Activated CD4-positive, alpha-beta T cell treated with anti-CD3 and anti-CD28 coated beads, Interleukin-2, Interleukin-6, amounts not matched to agents 100 ng/mL and 50 ng/mL, durations not matched to agents 16 hours and 8 hours (primary cell): ENCODE measurements at places on chromosomes 1 and 21.
A peak's percentile ranks its signal among the peaks of the same experiment; 100 is the strongest.

DNA sequence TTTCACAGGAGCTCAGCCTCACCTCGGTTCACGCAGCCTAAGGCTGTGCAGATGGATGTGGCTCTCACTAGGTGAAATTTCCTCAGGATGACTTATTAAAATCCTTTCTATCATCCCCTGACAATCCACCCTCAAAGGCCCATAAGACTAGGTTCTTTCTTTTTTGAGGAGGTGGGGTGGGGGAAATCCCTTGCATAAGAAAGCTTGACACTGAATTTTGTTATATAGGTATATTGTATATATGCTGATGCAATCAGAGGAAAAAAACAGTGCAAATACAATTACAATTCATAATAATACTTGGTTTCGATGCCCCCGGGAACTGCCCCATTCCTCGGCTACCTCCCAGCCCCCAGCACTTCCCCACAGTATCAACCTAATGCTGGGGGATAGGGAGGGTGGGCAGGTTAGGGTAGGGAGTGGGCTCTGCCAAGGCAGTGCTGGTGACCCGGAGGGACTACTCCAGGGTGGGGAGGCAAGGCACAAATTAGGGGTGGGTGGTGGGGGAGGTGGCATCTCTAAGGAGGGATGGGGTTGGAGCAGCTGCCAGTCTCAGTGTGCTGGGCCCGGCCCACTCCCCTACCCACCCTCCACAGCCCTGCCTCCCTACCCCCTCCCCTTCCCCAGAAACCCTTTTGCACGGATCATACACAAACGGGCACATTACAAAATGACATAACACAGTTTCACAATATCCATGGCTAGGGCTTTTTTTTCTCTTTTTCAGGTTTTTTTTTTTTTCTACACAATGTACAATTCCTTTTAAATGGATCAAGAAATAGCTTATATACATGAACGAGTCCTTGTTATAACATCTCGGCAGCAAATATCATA is 30.9 kb downstream of the SLC27A3 start:
- no peak for DNase-seq

- no peak for DNase-seq
These were observed 118.5 kb upstream of the C1orf174 start for GRCh38 chr1:4018466-4019146.

DNA sequence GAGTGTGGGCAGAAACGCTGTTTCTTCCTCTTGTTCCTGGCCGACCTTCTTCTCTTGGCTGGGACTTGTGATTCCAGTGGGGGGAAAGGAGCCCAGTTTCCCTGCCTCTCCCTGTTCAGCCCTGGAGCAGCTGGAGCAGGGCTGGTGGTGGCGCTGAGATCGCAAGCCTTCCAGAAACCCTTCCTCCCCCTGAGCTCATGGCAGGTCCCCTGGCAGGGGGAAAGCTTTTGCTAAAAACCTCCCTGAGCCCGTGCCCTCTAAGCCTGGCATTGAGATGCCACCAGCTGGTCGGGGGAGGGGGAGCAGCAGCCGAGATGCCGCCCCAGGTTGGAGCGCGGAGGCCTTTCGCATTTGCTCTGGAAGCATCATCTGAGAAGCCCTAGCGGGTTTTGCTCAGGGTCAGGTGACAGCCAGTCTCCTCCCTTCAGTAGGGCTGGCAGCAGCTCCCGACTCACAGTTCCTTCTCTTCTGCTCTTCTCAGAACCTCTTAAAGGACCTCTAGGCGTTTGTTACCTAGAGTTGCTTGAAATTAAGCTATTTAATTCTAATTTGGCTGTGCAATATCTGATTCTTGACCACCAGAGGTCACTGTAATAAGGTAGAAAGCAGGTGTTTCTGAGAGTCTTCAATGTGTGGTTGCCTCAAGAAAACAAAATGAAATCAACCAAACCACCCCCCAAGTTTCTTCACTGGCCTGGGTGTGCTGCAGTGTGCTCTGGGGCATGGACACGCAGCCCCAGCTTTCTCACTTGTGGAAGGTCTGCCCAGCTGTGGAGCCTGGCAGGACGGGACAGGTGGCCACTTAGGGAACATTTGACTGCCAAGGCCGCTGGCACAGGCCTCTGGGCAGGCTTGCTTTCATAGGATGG is 257.3 kb downstream of the CAMTA1 start:
- DNase-seq: peak; percentile 31

GRCh38 chr1:47995306-47996050 is 1.7 kb downstream of the TRABD2B start:
- no peak for DNase-seq

DNA sequence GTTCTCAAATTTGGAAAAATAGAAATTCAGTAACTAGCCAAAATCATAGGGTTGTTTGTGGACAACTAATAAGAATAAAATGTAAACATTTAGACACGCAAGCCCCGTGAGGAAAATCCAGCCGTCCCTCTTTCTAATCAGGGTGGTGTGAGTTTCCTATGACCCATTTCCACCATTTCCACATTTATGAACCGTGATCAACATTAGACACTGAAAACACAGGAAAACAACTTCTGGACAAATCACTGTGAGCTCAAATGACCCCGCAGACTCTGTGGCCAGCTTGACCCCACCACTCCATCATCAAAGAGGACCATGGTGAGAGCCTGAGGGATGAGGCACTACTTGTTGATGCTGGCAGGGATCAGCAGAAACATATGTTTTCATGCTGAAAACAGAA is 101.0 kb downstream of the SIM2 start:
- no peak for DNase-seq

DNA sequence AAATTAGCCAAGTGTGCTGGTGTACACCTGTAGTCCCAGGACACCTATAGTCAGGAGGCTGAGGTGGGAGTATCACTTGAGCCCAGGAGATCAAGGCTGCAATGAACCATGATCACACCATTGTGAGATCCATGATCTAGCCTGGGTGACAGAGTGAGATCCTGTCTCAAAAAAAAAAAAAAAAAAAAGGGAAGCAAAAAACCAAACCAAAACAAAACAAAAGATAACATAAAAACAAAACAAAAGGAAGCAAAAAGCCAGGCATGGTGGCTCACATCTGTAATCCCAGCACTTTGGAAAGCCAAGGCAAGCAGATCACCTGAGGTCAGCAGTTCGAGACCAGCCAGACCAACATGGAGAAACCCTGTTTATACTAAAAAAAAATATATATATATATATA is 9.4 kb upstream of the AKR1A1 start:
- DNase-seq: no peak

- DNase-seq: no peak
These were observed 44.2 kb downstream of the ELK4 start for GRCh38 chr1:205587581-205587980.

DNA sequence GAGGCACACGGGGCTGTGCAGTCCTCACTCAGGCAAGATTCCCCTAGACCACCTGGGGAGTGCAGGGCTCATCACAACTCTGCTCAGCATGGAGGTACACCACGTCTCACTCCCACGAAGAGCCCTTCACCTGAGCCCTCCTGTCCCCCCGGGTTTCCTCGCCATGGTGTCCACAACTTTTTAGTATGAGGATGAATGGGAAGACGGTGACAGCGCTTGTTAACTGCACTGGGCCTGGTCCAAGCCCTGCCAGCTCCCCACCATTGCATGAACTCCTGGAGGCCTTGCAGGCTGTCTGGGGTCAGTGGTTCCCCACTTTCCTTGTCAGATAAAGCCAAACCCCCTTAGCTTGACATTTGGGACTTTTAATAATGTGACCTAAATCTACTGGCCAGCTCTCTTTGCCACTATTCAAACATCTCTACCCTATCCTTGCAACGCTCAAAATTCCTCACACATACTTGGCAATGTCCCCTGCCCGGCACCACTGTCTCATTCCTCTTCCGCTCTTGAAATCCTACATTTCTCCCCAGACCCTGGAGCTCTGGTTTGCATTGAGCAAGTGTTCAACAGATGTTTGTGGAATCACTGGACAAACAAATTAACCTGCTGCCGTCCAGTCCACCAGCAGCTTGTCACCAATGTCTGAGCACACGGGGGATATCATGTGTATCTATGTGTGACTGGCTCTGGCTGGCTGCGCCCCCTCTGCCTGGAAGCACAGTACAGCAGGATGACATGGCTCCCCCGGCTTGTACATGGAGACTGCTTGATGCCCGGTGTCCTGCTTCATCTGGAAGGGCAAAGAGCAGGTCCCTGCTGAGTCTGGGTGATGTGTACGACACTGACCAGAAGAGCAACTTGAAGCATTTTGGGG is 11.2 kb downstream of the TMEM9 start:
- no peak for DNase-seq

DNA sequence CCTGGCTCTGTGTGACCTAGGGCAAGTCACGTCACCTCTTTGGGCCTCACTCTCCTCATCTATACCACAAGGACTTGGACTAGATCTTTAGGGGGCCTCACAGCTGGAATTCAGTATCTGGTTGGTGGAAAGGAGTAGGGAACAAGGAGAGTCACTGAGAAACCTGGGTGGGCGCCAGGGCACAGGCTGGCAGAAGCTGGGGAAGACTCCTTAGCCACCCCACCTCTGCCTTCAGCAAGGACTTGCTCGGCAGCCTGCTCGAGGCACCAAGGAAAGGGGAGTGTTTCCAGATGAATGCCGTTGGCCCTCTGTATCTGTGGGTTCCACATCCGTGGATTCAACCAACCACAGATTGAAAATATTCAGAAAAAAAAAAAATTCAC is 1.2 kb upstream of the OPTC start:
- DNase-seq: no peak

- DNase-seq: no peak
These were observed 119.7 kb upstream of the RGS18 start for GRCh38 chr1:192038567-192038966.

DNA sequence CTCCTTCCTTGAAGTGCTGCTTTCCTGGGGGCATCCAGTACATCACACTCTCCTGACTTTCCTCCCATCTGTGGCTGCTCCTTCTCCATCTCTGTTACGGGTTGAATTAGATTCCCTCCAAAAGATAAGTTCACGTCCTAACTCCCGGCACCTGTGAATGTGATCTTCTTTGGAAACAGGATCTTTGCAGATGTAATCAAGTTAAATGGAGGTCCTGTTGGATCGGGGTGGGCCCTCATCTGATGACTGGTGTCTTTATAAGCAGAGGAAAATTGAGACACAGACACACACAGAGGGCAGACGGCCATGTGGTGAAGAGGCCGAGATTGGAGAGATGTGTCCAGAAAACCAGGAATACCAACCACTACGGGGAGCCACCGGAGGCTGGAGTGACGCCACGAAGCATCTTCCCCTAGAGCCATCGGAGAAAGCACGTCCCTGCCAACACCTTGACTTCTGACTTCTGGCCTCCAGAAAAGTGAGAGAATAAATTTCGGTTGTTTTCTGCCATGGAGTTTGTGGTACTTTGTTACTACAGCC is 36.0 kb downstream of the ZBTB18 start:
- DNase-seq: no peak

- DNase-seq: no peak
These were observed 348.7 kb downstream of the RWDD3 start for GRCh38 chr1:95582746-95583145.

GRCh38 chr1:64539781-64540218 is 69.9 kb downstream of the CACHD1 start:
- no peak for DNase-seq

- no peak for DNase-seq
These were observed 41.1 kb downstream of the ERO1B start for GRCh38 chr1:236240675-236241074.

GRCh38 chr1:178938959-178939317 is 68.1 kb upstream of the ANGPTL1 start:
- DNase-seq: no peak

GRCh38 chr1:231497629-231498152 is 30.8 kb upstream of the TSNAX start:
- DNase-seq: no peak

DNA sequence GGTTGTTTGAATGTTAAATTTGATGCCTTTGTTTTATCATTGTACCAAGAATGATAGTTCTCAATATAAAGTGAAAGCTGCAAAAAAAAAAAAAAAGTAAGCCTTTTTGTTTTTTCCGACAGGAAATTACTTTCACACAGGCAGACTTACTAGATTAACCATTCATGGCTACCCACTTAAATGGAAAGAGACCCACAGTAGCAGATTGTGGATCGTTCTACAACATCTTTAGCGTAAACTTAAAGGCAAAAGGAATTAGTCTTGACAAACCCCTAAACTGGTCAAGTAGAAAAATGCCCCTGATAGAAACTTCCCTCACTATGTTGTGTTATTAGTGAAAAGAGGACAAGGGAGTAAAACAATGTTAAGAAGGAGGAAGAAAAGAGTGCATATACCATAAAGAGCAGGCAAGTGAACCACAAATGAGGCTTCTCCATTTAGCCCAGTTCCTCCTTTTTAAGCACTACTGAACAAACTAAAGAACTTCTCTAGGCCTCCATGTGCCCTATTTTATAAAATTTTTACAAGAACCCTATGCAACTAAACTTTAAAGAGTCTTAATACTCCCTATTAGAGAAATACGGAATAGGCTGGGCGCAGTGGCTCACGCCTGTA is 1560.3 kb downstream of the MRPL39 start:
- no peak for DNase-seq

DNA sequence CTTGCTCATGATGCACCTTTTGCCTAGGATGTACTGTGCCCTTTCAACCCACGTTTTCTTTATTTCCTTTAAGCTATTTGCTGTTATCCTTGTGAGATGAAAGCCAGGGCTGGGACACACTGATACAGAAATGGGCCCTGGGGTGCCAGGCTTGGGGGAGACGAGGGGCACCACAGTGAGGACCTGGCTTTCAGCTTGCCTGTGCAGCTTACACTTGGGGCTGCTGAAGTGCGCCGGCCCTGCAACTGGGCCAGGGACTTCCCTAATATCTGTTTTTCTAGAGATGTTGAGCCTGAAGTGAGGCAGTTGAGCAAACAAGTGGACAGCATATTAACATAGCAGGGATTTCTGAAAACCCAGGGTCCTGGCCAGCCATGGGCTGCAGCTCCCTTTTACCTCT is 42.5 kb upstream of the SLC19A1 start:
- no peak for DNase-seq

GRCh38 chr1:2927393-2928360 is 93.6 kb upstream of the ACTRT2 start:
- no peak for DNase-seq

GRCh38 chr1:68785328-68785727 is 288.4 kb upstream of the DEPDC1 start:
- no peak for DNase-seq

DNA sequence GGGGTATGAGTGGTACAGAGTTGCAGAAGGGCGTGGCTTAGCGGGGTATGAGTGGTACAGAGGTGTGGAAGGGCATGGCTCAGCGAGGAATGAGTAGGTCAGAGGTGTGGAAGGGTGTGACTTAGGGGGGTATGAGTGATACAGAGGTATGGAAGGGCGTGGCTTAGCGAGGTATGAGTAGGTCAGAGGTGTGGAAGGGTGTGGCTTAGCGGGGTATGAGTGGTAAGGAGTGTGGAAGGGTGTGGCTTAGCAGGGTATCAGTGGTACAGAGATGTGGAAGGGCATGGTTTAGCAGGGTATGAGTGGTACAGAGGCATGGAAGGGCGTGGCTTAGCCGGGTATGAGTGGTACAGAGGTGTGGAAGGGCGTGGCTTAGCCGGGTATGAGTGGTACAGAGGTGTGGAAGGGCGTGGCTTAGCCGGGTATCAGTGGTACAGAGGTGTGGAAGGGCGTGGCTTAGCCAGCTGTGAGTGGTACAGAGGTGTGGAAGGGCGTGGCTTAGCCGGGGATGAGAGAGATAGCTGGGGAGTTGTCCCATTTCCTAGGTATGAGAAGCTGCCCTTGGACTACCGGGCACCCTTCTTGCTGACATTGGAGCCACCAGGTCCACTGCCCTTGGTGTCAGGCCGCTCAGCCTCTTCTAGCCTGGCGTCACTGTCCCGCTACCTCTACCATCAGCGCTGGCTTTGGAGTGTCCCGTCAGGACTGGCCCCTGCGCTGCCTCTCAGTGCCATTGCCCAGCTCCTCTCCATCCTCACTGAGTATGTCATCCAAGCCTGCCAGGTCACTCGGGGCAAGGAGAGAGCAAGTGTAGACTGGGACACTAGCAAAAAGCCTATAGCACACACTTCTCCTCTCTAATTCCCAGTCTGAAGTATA is 29.8 kb downstream of the HYI start:
- peak; percentile 5 for DNase-seq
